Natural killer cell treated with Interleukin-12 subunit alpha and Interleukin-12 subunit beta and Interleukin-15 and Interleukin-18, amount 100 ng/mL, for 72 hours (primary cell): ENCODE measurements at places on chromosomes 5 and 9. TPM values are rescaled to one million over a fixed set of nuclear protein-coding genes. Genes with fewer than 3 reads are reported as not detected.

LHX3 gene
- total RNA-seq = not detected

SURF1 gene
- 28.4 TPM for total RNA-seq

AJM1 gene
- total RNA-seq = 7.8 TPM

PRRT1B gene
- total RNA-seq = not detected

IQGAP2 gene
- 104 TPM for total RNA-seq

IL13 gene
- total RNA-seq = 8.4 TPM

LCN2 gene
- total RNA-seq = not detected

HEMGN gene
- not detected for total RNA-seq

SMIM32 gene
- total RNA-seq = not detected

GRCh38 chr9:131296460-131296859, 6.9 kb downstream of the PLPP7 start:
- H3K4me3 ChIP-seq = no peak overlapping the region
- H3K4me1 ChIP-seq = no peaks in the 10 kb centered on the region
- H3K27me3 ChIP-seq = no peaks in the 10 kb centered on the region

- H3K36me3 ChIP-seq = no peaks in the 10 kb centered on the region
- no peaks in the 10 kb centered on the region for H3K27me3 ChIP-seq
- peaks cover 35% of the 10 kb centered on the region for H3K4me1 ChIP-seq
- no peak for DNase-seq
- H3K27ac ChIP-seq = no peak overlapping the region
Observed at GRCh38 chr9:132986114-132986513, 7.6 kb downstream of the GFI1B start.

DNA sequence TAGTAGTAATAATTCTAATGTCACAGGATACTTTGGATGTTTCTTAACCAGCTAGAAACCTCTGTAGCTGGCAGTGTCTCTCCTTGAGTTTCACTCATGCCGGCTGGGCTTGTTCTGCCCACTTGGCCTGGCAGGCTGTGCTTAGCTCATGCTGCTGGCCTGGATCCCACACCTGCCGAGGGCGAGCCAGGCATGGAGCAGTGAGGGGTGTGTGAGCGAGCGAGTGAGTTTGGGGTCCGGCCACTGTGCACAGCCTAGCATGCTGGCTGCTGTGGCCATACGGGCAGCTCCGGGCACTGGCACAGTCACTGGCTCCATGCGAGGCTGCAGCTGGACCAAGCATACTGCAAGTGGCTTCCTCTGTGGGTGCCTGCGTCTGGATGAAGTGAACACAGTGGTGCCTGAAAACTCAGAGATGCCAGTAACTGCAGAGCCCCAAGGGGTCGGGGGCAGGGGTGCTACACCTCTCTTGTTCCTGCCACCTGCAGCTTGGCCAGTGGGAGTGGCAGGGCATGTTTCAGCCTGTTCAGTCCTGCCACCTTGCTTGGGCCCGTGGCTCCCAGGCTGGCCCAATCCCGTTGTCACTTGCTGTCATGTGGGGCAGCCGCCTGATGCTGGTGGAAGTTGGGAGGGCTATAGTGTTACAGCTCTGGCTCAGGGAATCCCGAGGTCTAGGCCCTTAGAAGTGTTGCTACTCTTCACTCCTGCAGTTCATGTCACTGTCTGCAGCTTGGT, 9.9 kb downstream of the FSD1L start:
- H3K27ac ChIP-seq = no peak overlapping the region
- no peaks in the 10 kb centered on the region for H3K27me3 ChIP-seq
- H3K36me3 ChIP-seq = no peaks in the 10 kb centered on the region
- no peak overlapping the region for H3K4me3 ChIP-seq

DNA sequence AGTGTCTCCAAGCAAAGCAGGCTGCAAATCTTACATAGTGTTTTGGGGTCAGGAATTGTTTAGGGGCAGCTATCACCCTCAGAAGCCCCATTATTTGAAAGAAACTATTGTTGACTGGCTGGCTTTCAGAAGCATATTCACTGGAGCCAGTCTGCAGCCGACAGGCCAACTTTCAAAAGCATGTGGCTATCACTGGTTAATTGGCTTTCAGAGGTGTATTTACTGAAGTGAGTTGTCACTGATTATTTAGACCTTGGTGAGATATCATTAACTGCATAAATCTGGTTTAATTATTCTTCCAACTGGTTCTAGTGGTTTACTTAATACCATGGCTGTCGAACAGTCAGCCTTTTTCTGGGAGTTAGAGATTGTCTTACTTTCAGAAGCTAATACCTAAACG, 247.0 kb downstream of the CWC27 start:
- no peaks in the 10 kb centered on the region for H3K27me3 ChIP-seq
- no peaks in the 10 kb centered on the region for H3K36me3 ChIP-seq

DNA sequence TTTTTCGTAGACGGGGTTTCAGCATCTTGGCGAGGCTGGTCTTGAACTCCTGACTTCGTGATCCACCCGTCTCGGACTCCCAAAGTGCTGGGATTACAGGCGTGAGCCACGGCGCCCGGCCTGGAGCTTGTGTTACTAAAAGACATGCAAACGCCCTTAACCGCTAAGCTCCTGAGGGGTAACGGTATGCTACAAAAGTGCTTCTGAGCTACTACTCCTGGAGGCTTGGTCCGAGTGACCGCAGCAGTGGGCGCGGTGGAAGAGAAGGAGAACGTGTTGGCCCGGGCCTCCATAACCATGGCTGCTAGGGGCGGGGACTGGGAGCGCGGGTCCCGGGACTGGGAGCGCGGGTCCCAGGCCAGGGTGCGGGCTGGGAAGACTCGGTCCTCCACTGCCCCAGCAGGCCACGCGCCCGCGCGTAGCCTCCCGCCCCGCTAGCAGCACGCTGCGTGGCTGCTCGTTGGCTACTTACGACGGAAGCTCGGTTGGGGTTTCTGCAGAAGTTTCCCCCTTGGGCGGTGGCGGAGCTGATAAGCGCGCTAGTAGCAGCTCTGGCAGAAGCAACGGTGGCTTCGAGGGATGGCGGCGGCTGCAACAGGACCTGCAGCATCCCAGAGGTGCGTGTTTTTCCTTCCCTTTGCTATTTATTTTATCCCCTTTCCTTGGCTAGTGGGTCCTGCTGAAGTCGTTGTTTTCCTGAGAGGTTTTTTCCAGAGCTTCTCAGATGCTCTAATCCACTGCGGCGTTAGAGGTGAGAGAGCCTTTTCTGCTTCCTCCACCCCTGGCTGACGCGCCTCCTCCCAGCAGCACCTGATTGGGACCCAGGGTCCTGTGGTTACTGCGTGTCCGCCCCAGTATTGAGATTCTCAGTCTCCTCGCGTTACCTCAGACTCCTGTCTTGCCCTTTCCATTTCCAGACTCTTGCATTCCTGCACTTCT, 69.2 kb upstream of the CCDC180 start:
- peak overlapping the region; percentile 89 for H3K27ac ChIP-seq
- H3K4me3 ChIP-seq = peak overlapping the region; percentile 98
- peaks cover 1% of the 10 kb centered on the region for H3K27me3 ChIP-seq
- DNase-seq = peak; percentile 89
- H3K4me1 ChIP-seq = peaks cover 18% of the 10 kb centered on the region

- H3K27me3 ChIP-seq = no peaks in the 10 kb centered on the region
- no peak overlapping the region for H3K27ac ChIP-seq
- H3K36me3 ChIP-seq = peaks cover 2% of the 10 kb centered on the region
- no peak for DNase-seq
- no peaks in the 10 kb centered on the region for H3K4me1 ChIP-seq
- no peak overlapping the region for H3K4me3 ChIP-seq
Observed at GRCh38 chr9:111691672-111692329, 30.4 kb downstream of the GNG10 start.

GRCh38 chr5:115685490-115685889, 59.7 kb upstream of the TMED7 start:
- no peaks in the 10 kb centered on the region for H3K4me1 ChIP-seq
- peaks cover 58% of the 10 kb centered on the region for H3K27me3 ChIP-seq
- no peak overlapping the region for H3K4me3 ChIP-seq
- H3K36me3 ChIP-seq = no peaks in the 10 kb centered on the region
- DNase-seq = no peak

GRCh38 chr5:160011471-160011870, 2.5 kb downstream of the TTC1 start:
- H3K27me3 ChIP-seq = no peaks in the 10 kb centered on the region
- DNase-seq = no peak
- peaks cover 12% of the 10 kb centered on the region for H3K36me3 ChIP-seq
- peak overlapping the region; percentile 93 for H3K4me3 ChIP-seq
- peak overlapping the region; percentile 78 for H3K27ac ChIP-seq

- no peak for DNase-seq
- H3K4me3 ChIP-seq = no peak overlapping the region
- H3K4me1 ChIP-seq = peaks cover 10% of the 10 kb centered on the region
- H3K36me3 ChIP-seq = no peaks in the 10 kb centered on the region
Observed at GRCh38 chr5:106801554-106801953, 869.2 kb downstream of the EFNA5 start.

- peaks cover 25% of the 10 kb centered on the region for H3K4me1 ChIP-seq
- H3K27ac ChIP-seq = no peak overlapping the region
Observed at GRCh38 chr5:93583768-93584595, 960 bp downstream of the NR2F1 start.

DNA sequence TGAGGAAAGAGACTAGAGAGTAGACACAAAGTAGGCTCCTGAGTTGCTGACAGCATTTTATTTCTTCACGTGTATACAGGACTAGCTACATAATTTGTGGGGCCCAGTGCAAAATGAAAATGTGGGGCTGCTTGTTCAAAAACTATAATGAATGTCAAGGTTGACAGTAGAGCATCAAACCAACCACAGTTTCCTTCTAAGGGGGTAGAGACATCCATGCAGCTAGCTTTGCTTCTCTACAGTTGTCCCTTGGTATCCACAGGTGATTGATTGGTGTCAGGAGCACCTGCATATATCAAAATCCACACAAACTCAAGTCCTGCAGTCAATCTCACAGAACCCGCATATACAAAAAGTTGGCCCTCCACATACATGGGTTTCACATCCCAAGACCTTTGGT, 129.6 kb downstream of the SAXO1 start:
- no peak overlapping the region for H3K27ac ChIP-seq
- no peak for DNase-seq
- peaks cover 5% of the 10 kb centered on the region for H3K27me3 ChIP-seq
- H3K36me3 ChIP-seq = peaks cover 10% of the 10 kb centered on the region

- H3K27ac ChIP-seq = peak overlapping the region; percentile 95
- peak overlapping the region; percentile 3 for H3K4me3 ChIP-seq
- H3K36me3 ChIP-seq = peaks cover 11% of the 10 kb centered on the region
Observed at GRCh38 chr5:143575286-143575685, 171.8 kb upstream of the NR3C1 start.

- no peaks in the 10 kb centered on the region for H3K36me3 ChIP-seq
- H3K27ac ChIP-seq = no peak overlapping the region
- H3K4me1 ChIP-seq = no peaks in the 10 kb centered on the region
- H3K4me3 ChIP-seq = no peak overlapping the region
- peaks cover 8% of the 10 kb centered on the region for H3K27me3 ChIP-seq
- no peak for DNase-seq
Observed at GRCh38 chr5:111404270-111404769, 108.0 kb downstream of the STARD4 start.

DNA sequence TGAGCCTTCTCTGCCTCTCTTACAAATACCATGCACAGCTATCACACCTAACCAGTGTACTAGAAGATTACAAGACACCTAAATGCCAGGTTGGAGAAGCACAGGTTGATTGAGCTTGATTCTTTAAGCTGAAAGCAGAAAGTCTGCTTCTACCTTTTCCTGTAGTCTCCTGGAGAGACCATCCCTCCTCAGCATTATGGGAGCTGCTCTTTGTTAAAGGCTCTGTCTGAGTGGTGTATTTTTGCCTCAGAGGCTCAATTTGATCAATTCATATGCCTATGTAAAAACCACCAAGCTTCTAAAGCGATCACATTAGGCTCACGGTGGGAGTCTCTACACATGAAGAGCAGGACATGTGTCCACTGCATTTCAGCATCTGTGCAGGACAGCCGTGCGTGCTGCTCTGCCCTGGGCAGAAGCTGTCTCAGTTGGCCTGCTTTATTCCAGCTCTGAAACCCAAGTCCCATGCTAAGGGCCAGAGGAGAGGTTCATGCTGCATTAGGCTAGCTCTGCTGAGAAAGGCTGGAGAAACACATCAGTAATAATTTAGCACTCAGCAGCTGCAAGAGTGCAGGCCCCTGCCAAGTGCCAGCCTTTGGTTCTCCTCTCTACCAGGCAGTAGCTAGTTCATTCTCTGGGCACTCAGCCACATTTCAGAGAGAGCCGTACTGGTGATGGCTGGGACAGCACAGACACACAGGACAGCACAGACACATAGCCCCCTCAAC, 41.7 kb downstream of the TMEM167A start:
- DNase-seq = no peak
- no peak overlapping the region for H3K27ac ChIP-seq
- H3K36me3 ChIP-seq = no peaks in the 10 kb centered on the region
- no peak overlapping the region for H3K4me3 ChIP-seq
- H3K27me3 ChIP-seq = peaks cover 3% of the 10 kb centered on the region
- H3K4me1 ChIP-seq = no peaks in the 10 kb centered on the region

DNA sequence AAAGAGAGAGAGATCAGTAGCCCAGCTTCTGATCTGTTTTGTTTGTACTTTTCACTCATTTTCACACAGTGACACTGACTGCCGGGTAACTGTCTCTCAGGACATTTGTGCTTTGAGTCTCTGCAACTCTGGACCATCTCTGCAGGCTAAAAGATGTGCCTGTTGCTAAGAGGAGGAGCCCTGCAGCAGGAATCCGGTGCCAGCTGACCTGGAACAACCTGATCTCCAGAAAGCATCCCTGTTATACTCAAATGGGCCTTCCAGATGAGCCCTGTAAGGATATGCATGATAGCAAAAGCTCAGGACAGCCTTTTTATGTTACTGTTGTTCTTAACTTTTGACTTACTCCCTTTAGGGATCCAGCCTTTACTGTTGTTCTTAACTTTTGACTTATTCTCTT, 170.7 kb upstream of the RASEF start:
- no peaks in the 10 kb centered on the region for H3K4me1 ChIP-seq
- no peak for DNase-seq
- H3K4me3 ChIP-seq = no peak overlapping the region
- no peaks in the 10 kb centered on the region for H3K36me3 ChIP-seq
- no peaks in the 10 kb centered on the region for H3K27me3 ChIP-seq

- DNase-seq = no peak
- H3K36me3 ChIP-seq = peaks cover 25% of the 10 kb centered on the region
- no peak overlapping the region for H3K27ac ChIP-seq
- H3K4me1 ChIP-seq = peaks cover 22% of the 10 kb centered on the region
- no peak overlapping the region for H3K4me3 ChIP-seq
- no peaks in the 10 kb centered on the region for H3K27me3 ChIP-seq
Observed at GRCh38 chr5:169811680-169812079, 168.6 kb downstream of the INSYN2B start.
